Kasumi-1 (cell line): ENCODE measurements at places on chromosomes 12 and 14.
A peak's percentile ranks its signal among the peaks of the same experiment; 100 is the strongest.

DNA sequence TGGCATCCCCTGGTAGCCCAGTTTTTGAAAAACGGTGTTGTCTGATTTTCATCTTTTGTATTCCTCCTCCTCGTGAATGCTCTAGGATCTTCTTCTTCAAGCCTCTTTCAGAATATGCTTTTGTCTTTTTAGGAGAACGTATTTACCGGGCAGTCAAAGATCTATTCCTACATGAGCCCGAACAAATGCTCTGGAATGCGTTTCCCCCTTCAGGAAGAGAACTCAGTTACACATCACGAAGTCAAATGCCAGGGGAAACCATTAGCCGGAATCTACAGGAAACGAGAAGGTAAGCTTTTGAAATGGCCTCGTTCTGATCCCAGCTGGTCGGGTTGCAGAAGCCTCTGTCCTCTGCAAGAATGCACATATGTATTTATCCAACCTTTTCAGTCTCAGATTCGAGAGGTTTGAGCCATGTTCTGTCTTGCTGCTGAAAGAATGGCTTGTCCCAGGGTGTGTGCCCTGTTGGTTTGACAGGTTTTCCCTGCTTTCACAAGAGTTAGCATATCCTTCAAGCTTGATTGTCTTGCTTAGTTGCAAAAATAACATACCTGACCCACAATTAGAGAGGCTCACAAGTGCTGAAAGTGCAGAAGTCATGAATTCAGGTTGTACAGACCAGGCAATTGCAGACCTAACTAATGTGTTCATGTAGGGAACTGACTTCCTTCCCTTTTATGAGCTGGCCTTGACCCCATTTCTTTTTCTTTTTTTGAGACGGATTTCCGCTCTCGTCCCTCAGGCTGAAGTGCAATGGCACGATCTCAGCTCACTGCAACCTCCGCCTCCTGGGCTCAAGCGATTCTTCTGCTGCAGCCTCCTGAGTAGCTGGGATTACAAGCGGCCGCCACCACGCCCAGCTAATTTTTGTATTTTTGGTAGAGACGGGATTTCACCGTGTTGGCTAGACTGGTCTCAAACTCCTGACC, 6.8 kb downstream of the KMT5A start:
- DNase-seq, result peak; percentile 85

- DNase-seq, result no peak
These were observed 103.7 kb downstream of the CMKLR1 start for GRCh38 chr12:108235197-108235984.

GRCh38 chr14:90644882-90645281, 171.3 kb downstream of the TTC7B start:
- DNase-seq, result peak; percentile 81

DNA sequence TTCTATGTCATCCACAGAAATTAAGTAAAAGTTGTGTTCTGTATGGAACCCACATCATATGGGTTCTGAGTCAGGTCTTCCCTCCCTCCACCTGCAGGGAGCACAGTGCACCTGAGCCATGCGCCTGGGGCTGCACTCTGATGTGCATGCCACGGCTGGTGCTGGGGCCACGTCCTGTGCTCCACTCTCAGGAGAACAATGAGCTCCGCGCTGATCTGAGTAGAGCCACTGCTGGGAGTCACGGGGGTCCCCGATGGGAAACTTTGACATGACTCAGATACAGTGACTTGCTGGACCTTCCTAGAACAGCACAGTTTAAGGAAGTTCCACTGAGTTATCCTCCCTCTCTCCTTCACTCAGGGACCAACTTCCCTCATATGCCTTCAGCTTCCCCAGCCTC, 683.4 kb downstream of the TMEM121 start:
- DNase-seq, result no peak

DNA sequence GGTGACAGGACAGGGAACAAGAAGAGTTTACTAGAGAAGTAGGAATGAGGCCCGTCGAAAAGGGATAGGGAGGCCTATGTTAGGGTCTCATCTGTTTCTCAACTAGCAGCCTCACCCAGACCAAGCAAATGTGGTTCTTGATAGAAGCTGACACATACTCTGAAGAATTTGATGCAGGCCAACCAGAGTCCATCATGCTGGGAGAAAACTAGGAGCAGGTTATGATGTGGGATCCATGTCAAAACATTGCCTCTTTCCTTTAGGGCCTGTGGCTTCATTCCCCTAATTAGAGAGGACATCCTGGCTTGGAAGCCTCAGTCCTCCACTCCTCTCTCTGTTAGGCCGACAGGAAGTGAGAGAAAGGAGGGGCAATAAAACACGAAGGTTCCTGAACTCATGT, 122.8 kb downstream of the NTF3 start:
- DNase-seq, result no peak

DNA sequence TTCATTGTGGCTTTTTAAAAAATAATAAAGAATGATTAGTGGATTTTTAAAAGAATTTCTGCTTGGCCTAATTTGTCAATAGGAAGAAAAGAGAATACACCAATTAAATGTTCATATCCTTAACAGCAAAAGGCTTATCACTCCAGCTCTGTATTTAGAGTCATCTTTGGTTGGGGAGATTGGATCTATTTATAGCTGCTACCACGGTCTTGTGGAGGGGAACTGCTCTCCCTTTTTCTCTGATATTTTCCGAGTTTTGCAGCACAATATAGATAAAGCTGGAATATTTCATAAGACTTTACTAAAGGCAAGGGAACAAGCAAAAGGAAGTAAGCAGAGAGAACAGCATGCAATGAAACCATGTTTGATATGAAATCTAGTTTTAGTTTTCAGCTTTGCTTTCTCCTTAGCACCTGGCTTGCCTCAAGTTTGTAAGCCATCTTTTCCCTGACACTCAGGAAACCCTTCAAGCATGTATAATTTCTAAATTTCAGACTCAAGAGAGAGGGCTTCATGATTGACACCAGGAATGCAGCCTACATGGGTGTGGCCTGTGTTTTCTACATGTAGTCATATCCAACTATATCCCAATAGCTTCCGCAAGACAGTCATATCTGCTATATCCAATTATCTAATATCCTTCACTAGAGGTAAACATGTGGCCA, 35.2 kb downstream of the BRMS1L start:
- no peak for DNase-seq

DNA sequence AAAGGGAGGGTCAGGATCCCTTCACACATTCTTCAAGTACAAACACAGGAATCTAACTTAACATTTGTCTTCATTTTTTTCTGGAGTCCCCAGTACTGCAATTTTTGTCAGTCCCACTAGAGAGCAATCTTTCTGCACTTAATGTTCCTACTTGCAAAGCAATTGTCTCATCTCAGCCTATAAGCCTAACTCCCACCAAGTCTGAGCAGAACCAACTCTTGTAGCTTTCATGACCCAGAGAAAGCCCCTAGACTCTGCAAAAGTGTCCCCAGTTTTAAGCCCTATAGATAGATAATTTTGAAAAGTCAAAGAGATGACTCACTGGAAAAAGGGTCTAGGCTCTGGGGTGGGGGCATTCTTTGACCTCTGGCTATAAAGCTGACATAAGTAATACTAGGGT, 1.8 kb upstream of the ZBTB39 start:
- DNase-seq, result peak; percentile 96

DNA sequence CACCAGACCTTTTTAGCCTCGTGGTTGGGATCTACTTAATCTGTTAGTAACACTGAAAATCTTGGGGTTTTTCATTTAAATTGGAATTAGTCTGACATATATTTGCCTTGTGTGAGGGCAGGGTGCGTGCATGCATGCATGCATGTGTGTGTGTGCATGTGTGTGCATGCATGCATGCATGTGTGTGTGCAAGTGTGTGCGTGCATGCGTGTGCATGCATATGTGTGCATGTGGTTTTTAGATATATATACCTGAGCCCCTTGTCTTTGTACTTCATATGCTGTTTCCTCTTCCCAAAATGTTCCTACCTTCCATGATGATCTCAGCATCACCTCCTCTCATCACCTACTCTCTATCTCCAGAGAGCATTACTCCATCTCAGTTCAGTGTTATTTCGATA, 66.3 kb upstream of the BCL11B start:
- DNase-seq, result no peak

DNA sequence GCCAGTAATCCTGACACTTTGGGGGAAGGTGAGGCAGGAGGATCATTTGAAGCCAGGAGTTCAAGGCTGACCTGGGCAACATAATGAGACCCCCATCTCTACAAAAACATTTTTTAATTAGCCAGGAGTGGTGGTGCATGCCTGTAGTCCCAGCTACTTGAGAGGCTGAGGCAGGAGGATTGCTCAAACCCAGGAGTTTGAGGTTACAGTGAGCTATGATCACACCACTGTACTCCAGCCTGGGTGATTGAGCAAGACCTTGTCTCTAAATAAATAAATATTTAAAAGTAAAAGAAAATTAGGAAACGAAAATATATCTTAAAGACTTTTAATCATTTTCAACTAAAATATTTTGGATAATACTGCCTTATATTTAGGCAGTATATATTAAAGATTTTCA, 25.9 kb downstream of the CKB start:
- no peak for DNase-seq

DNA sequence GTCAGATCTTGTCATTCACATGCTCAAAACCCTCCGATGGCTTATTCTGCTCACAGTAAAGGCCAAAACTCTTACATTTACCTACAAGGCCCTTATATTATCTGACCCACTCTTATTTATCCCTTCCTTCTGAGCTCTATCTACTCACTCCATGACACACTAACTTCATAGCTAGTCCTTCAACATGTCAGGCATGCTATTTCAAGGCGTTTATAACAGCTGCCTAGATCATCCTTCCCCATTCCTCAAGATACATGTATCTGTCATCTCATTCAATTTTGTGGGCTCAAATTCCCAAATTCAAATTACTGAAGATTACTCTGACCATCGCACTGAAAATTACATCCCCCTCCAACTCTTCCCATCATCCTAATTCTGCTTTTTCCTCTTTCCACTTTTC, 6.9 kb downstream of the MIS18BP1 start:
- no peak for DNase-seq

GRCh38 chr12:53171725-53172329, 8.7 kb upstream of the ZNF740 start:
- no peak for DNase-seq

DNA sequence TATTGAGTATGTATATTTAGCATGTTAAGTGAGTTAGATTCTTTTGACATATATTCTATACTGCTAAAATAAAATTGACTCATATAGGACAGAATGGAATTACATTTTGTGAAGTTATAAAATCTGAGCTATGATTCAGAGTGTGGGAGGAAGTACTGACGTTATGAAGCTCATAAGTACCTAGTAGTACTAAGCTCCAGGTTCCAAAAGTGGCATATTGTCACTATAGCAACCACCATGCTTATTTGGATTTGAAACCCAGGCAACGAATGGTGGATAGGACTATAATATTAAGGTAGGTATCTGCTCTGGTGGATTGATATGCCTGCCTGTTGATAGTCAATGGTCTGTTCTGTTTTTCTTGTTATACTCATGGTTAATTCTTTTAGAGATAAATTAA, 2.2 kb upstream of the FBXO33 start:
- DNase-seq, result no peak

DNA sequence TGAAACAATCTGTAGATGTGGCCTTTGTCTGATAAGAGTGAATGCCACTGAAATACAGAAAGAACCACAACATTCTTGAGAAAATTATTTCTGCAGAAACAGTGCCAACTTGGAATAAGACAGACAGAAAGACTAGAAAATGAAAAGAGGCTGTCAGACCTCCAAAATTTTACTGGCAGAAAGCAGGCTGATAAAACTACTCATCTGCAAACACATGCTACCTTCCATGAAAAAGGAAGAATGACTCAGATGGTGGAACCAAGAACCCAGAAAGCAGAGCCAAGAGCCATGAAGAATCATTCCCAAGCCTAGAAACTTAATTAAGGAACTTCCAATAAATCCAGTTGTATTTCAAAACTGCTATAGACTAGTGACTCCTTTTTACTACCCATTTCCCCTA, 31.9 kb upstream of the OSBPL8 start:
- no peak for DNase-seq

DNA sequence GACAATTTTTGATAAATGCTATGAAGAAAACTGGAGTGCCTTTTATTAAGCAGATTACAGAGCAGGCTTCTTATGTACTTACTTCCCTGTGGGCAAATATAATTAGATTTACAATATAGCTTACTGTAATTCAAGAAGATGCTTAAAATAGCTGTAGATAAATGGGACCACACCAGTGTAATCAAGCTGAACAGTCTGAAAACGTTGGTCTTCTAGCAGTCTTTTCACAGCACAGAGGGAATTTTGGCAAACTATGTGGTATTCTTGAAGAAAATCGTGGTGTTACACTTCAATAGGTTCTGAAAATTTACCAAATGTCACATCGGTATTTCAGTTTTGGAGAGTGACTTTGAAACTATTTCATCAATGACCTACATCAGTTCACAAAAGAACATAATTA, 47.7 kb downstream of the SLC16A7 start:
- DNase-seq, result no peak

GRCh38 chr14:51846631-51847488, 13.6 kb upstream of the GNG2 start:
- peak; percentile 100 for DNase-seq

DNA sequence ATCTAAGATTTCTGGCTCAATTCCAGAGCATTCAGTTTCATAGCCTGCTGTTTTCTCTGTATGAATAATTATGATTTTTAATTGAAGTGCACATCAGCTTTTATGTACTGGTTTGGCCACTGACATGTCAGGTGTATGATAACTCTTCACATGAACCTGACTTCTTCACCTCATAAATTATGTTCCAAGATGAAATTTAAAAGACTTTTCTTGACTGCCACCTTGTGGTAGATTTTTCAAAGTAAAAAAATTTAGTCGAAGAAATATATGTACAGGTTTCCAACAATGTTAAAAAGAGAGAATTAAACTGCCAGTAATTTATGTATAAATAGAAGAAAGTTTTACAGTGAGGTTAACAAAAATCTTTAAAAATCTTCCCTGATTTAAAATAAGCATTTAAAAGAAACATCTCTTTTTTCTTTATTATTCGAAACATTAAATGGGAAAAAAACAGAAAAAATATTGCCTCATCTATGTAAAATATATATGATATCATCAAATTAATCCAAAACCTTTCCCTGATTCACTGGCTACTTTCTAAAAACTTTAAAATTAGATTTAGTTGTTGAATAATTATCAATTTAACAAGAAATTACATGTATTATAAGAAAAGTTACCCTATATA, 124.9 kb upstream of the ATXN7L3B start:
- peak; percentile 50 for DNase-seq

- no peak for DNase-seq
These were observed 2.8 kb downstream of the CARMIL3 start for GRCh38 chr14:24054646-24055045.

DNA sequence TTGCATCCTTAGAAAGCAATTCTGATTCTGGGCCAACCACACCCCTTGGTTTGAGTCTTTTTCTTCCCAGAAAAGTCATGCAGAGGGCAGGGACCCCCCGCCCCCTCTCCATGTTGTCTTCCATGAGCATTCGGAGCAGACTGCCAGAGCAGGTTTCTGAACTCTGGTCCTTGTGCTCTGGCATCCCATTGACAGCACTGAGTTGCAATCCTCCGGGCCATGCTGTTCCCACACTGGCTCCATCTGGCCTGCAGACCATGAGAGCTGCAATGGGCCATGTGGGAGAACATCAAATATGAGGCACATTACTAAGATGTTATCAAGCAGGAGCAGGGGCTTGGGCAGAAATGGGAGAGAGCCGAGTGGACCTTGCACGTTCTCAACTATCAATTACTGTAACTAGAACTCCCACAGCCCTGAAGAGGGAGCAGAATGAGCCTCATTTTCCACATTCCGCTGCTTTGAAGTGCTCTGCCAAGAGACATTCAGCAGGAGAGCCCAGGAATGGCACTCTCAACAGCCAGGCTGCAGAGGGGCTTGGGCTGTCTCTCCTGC, 157.4 kb downstream of the STXBP6 start:
- DNase-seq, result no peak

GRCh38 chr12:114678718-114679117, 5.3 kb downstream of the TBX3 start:
- DNase-seq, result no peak

- DNase-seq, result no peak
These were observed 4.1 kb downstream of the FBXO33 start for GRCh38 chr14:39428118-39428517.
